ENCODE measurements at places on chromosomes 3 and 15.

- DNase-seq = no peak
Observed at GRCh38 chr3:152383136-152383606, 114.4 kb downstream of the MBNL1 start.

GRCh38 chr3:22966349-22966748, 236.8 kb upstream of the UBE2E2 start:
- no peak for DNase-seq

GRCh38 chr3:180040966-180041365, 4.2 kb upstream of the PEX5L start:
- DNase-seq = no peak

- no peak for DNase-seq
Observed at GRCh38 chr15:72116731-72117485, 1.0 kb downstream of the MYO9A start.

DNA sequence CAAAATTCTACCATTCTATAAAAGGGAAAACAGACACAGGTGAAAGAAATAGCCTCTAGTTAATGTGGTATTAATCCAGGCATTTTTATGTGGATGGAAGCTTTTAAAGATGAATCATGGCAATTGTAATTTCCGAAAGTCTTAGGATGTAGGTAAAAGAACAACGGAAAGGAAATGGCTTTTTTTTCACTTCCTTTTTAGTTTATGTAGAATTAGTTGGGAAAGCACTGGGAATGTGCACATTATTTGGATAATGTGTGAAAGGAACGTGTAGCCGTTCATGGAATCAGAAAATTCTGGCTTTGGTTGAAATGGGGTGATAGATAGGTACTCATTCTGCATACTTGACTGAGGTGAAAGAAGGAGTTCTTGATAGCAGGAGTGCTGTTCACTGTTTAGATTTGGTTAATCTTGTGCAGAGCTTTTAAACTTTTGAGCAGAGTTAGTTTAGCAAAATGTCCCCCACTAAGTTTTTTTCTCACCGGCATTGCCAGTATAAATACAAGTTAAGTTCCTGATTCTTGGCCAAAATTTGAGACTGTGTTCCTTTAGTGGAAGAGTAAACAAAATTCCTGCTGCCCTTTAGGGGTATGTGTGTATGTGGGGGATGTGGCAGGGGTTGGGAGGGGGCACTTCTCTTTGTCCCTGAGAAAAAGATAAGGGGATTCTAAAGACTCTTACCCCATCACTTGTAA, 20.2 kb upstream of the UTS2B start:
- DNase-seq = no peak

DNA sequence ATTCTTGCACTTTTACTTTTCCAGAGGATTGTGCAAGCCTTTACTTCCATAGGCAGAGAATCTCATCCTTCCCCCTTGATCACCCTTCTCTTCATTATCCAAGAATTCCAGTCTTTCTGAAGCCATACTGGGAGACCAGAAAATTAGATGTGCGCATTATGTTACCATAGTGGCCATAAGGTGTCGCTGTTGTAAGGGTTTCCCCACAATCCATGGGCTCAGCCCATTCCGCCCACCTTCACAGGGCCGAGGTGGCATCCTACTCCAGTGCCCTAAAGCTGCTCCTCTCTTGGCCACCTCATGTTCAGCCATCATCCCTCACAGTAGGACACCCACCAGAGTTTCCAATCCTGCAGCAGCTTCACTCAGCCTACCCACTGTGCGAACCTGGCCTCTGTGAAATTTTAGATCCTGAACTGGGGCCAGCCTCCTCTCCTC, 35.0 kb downstream of the CTSH start:
- no peak for DNase-seq

DNA sequence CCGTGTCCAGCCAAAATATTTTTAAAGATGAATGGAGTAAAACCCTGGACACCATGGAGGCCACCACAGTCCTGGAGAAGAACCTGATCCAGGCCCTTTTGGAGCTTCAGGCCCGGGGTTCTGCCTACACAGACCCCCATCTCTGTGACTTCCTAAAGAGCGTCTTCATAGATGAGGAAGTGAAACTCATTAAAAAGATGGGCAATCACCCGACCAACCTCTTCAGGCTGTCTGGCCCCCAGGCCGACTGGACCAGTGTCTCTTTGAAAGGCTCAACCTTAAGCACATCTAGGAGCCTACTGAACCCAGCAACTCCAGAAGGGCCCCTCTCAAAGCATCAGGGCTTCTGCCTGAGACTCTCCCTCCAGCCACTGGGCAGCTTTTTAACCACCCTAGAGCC, 107.9 kb upstream of the FAM174B start:
- DNase-seq = no peak

DNA sequence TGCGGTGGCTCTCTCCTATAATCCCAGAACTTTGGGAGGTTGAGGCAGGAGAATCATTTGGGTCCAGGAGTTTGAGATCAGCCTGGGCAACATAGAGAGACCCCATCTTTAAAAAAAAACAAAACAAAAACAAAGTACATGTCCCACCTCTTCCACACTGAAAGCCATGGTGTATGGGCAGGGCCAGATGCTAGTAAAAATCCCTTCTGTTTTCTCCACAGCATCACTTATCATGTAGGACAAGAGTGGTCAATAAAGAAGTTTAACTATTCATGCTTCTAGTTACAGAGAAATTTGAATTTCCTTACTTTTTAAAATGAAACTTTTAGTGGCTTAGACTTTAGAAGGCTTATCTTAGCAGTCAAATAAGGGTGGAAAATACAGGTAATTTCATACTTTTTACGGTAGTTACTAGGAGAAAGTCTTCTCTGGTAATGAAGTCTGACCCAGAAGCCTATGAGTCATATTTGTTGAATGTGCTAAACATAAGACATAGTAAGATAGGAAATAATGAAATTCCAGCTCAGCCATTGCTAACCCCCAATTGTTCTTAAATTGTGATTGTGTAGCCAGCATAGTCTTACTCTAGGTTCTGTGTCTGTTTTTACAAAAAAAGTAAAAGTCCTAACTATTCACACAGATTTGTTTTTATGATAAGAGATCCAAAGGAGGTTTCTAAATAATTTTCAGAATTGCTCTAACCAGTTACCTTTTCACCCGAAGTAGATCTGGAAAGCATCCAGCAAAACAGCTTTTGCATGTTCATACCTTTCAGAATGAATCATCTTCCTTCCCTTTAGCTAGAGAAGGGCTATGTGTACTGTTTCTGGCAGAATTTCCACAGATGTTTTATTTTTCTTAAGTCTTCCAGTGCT, 16.4 kb upstream of the ZNF609 start:
- no peak for DNase-seq

DNA sequence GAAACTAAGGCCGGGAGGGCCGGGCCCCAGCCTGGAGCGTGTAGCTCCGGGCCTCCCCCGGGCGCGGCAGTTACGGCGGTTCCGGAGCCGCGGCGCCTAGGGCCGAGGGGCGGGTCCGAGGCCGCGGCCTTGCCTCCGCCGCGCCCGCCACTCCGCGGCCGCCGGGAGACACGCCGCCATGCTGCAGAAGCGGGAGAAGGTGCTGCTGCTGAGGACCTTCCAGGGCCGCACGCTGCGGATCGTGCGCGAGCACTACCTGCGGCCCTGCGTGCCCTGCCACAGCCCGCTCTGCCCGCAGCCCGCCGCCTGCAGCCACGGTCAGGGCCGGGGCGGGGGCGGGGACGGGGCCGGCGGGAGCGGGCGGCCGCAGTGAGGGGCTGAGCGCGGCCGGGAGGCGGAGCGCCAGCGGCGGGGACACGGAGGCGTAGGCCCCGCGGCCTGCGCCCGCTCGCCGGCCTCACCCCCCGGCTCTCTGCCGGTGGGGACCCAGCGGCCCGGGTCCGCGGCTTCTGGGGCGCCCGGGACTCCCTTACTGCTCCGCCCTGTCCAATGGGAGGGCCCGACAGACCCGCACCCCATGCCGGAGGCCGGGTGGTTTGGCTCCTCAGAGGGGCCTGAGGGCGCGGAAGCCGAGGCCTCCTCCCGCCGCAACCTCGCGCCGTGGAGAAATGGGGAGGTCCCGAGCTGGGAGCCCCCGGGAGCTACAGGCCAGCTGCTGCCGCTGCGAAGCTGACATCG, at the start of gene DIS3L:
Gene DIS3L, plus strand, starts transcription at position 150 of the 738 bp plus-strand sequence. Its CDS starts 29 bp downstream, at position 179.
- peak; percentile 52 for DNase-seq

DNA sequence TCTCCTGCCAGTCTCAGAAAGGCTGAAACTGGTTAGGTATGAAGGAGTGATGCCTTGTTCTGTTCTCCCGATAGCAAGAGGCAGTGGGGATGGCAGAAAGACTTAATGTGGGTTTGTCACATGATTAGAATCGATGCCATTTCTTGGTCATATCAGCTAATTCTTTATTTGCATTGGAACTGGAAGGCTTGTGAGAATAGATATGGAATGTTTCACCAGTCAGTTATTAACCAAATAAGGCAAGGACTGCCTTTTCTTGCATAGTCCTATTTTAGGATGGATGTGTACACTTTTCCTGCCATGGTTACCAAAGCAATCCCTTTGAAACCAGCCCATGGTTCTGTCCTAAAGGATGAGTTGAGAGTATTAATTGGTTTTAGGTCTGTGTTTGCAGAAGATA, 33.7 kb downstream of the FILIP1L start:
- no peak for DNase-seq

- no peak for DNase-seq
Observed at GRCh38 chr3:58299839-58300516, 6.1 kb upstream of the RPP14 start.

- no peak for DNase-seq
Observed at GRCh38 chr15:69497076-69497475, 44.5 kb downstream of the RPLP1 start.

All from activated CD4-positive, CD25-positive, alpha-beta regulatory T cell (primary cell).